ENCODE measurements at places on chromosomes 4 and X. TPM values are rescaled to one million over a fixed set of nuclear protein-coding genes. Genes with fewer than 3 reads are reported as not detected.

CPLX1 gene
- 1.3 TPM for total RNA-seq

TMEM255A gene
- total RNA-seq = not detected

GABRE gene
- total RNA-seq = 6.1 TPM

NDNF gene
- total RNA-seq = not detected

SMIM43 gene
- total RNA-seq = not detected

MAGEA2 gene
- not detected for total RNA-seq

RNF212 gene
- 2.3 TPM for total RNA-seq

SMR3B gene
- not detected for total RNA-seq

KLHL4 gene
- 19.3 TPM for total RNA-seq

SORBS2 gene
- total RNA-seq = 82.5 TPM

DNA sequence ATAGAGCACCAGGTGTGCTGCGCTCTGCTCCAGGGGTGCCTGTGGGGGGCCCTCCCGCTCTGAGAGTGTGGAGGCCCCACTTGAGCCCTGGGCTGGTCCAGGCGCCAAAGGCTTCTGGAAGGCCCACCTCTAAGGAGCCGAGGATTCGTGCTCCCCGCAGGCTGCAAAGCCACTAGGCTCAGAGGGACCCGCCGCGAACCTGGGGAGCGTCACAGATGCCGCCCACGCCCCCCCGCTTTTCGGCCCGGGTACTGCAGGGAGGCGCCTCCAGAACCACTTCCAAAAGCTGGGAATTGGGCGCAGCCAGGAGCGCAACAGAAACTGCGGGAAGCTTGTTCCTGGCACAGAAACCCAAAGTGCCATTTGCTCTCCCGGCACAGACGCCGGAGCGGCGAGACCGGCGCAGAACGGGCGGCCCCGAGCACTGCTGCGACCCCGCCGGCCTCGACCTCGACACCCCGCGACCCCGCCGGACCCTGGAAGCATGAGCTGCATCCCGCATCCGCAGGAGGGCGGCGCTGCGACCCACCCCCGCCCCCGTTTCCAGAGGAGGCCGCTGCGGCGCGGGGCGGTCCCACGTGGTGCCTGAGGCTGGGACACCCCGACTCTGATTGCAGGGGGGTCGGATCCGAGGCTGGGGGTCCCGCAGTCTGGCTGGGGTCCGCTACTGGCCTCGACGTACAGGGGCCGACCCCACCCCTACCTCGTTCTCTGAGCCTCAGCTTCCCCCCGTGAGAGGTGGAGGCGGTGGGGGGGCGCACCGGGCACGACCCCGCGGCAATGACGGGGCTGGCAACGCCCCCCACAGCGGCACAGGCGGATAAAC lies 30.8 kb downstream of the CPLX1 start:
- no peaks in the 10 kb centered on the region for H3K36me3 ChIP-seq
- H3K27ac ChIP-seq = no peak overlapping the region
- peaks cover 34% of the 10 kb centered on the region for H3K27me3 ChIP-seq
- no peaks in the 10 kb centered on the region for H3K4me1 ChIP-seq

- no peak overlapping the region for H3K27ac ChIP-seq
- no peaks in the 10 kb centered on the region for H3K36me3 ChIP-seq
- DNase-seq = no peak
- peaks cover 3% of the 10 kb centered on the region for H3K4me1 ChIP-seq
- H3K4me3 ChIP-seq = no peak overlapping the region
- no peaks in the 10 kb centered on the region for H3K27me3 ChIP-seq
These were observed 350.8 kb upstream of the KLF3 start for GRCh38 chr4:38313175-38313574.

- no peaks in the 10 kb centered on the region for H3K27me3 ChIP-seq
- no peak overlapping the region for H3K4me3 ChIP-seq
- DNase-seq = peak; percentile 79
- peaks cover 14% of the 10 kb centered on the region for H3K4me1 ChIP-seq
- peak overlapping the region; percentile 67 for H3K27ac ChIP-seq
- peaks cover 9% of the 10 kb centered on the region for H3K36me3 ChIP-seq
These were observed 64.4 kb downstream of the DDX60L start for GRCh38 chr4:168415911-168416310.

DNA sequence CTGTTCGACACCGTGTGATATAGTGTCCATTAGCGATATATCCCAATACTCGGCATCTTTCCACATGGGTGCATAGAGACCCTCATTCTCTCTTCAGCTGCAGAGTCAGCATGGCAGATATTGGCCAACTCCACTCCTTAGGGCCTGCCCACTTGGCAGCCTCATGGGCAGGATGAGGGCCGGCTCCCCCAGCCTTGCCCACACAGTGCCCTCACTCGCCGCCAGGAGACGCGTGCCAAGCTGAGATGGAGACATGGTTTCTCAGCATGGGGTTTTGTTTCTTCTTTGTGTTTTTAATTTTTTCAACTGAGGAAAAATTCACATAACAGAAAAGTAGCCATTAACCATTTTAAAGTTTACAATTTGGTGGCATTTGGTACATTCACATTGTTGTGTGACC lies 5.3 kb upstream of the PLXNA3 start:
- H3K27ac ChIP-seq = no peak overlapping the region
- no peak for DNase-seq
- H3K4me3 ChIP-seq = no peak overlapping the region
- no peaks in the 10 kb centered on the region for H3K36me3 ChIP-seq

GRCh38 chrX:148865277-148866210 lies 365.1 kb downstream of the AFF2 start:
- H3K27me3 ChIP-seq = no peaks in the 10 kb centered on the region
- H3K27ac ChIP-seq = no peak overlapping the region
- H3K4me3 ChIP-seq = no peak overlapping the region
- H3K36me3 ChIP-seq = no peaks in the 10 kb centered on the region

DNA sequence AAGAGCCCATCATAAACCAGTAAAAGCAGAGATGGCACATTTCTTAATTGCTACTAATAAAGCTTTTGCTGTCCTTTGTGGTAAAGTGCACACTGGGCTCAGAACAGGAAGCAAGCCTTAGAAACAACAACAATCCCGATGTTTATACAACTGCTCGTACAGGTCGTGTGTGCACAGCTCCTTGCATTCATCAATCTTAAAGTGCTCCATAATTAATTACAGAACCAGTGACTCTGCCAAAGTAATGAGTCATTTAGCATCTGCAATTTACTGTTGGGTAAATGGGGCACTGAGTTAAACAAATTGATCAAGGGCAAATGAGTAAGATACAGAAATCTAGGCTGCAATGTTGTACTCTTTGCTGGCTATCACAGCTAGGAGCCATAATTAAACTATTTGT lies 61.3 kb upstream of the TXK start:
- peaks cover 3% of the 10 kb centered on the region for H3K27me3 ChIP-seq
- no peak overlapping the region for H3K27ac ChIP-seq
- H3K4me1 ChIP-seq = peaks cover 5% of the 10 kb centered on the region
- H3K36me3 ChIP-seq = no peaks in the 10 kb centered on the region
- H3K4me3 ChIP-seq = no peak overlapping the region
- DNase-seq = peak; percentile 72

- no peak for DNase-seq
- no peaks in the 10 kb centered on the region for H3K27me3 ChIP-seq
- no peaks in the 10 kb centered on the region for H3K4me1 ChIP-seq
- no peak overlapping the region for H3K4me3 ChIP-seq
- no peak overlapping the region for H3K27ac ChIP-seq
- H3K36me3 ChIP-seq = no peaks in the 10 kb centered on the region
These were observed 59.5 kb upstream of the PPP2R3B start for GRCh38 chrX:446245-446644.

GRCh38 chrX:10108288-10108687 lies 48.5 kb upstream of the CLCN4 start:
- no peaks in the 10 kb centered on the region for H3K36me3 ChIP-seq
- H3K27me3 ChIP-seq = no peaks in the 10 kb centered on the region
- H3K4me1 ChIP-seq = peaks cover 15% of the 10 kb centered on the region
- H3K27ac ChIP-seq = no peak overlapping the region

GRCh38 chr4:137949746-137950145 lies 292.4 kb downstream of the SLC7A11 start:
- no peak for DNase-seq
- H3K4me3 ChIP-seq = no peak overlapping the region
- H3K36me3 ChIP-seq = no peaks in the 10 kb centered on the region
- no peaks in the 10 kb centered on the region for H3K4me1 ChIP-seq
- no peak overlapping the region for H3K27ac ChIP-seq
- no peaks in the 10 kb centered on the region for H3K27me3 ChIP-seq

GRCh38 chrX:110315551-110315950 lies 2.3 kb downstream of the AMMECR1 start:
- no peaks in the 10 kb centered on the region for H3K36me3 ChIP-seq
- no peak overlapping the region for H3K27ac ChIP-seq
- no peaks in the 10 kb centered on the region for H3K27me3 ChIP-seq
- no peak for DNase-seq
- no peak overlapping the region for H3K4me3 ChIP-seq

DNA sequence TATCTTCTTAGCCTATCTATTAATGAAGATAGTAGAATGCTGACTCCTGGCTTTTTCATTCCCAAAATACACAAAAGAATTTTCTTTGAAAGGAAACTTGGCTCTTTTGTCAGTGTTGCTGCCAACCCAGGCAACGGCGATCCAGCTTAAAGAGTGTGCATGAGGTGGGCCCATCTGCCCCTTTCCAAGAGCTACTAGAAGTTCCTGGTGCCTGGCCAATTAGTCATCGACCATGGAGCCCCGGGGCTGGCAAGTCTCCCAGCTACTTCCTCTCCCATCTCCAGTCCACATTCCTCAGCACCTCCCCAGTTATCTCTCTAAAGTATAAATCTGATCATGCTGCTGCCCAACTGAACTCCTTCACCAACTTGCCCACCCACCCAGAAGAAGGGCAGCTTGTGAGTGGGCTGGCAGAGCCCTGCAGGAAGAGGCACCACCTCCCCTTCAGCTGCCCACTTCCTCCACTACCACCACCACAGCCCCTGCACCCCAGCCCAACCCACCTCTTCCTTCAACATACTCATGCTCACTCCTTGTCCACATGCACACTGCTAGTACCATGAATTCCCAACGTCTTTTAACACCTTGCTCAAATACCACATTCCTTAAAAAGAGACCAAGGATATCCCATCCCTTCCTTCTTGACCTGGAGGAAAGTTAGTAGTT lies 158.2 kb upstream of the MAP3K15 start:
- peaks cover 34% of the 10 kb centered on the region for H3K4me1 ChIP-seq
- peak overlapping the region; percentile 45 for H3K27ac ChIP-seq
- H3K4me3 ChIP-seq = no peak overlapping the region
- DNase-seq = peak; percentile 73
- no peaks in the 10 kb centered on the region for H3K27me3 ChIP-seq

DNA sequence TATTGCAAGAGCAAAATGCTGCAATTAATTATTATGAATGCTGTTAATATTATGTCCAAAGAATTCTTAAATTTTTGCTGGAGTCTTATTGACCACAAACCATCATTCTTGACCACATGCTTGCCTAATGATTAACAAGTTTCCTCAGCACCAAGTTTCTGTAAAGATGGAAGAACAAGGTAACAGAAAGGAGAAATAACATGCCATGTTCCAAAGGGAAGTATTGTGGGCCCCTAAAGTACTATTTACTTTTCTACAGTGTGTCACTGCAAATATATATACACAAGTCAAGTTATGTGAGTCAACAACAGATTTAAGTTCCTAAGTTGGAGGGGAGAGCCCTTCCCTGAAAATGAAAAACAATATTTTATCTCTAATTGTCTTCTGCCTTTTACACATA lies 20.6 kb downstream of the FAM47E start:
- H3K27me3 ChIP-seq = peaks cover 15% of the 10 kb centered on the region
- DNase-seq = no peak
- H3K27ac ChIP-seq = no peak overlapping the region
- H3K4me1 ChIP-seq = no peaks in the 10 kb centered on the region
- no peak overlapping the region for H3K4me3 ChIP-seq

DNA sequence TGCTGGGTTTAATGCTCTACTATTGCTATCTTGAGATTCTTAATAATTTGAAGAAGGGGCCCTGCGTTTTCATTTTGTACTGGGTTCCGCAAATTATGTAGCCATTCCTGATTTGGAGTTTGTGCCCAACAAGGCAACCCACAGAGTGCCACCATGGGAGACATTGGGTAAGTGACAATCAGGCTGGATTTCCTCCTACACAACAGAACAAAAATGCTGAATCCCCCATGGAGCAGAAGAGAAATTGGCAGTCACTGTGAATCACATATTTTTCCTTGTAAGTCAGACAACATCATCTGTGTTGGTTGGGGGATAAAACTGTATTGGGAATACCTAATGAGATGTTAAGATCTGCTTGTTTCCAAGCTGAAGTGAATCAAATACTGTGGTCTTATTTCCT lies 80.9 kb downstream of the CNGA2 start:
- H3K27me3 ChIP-seq = no peaks in the 10 kb centered on the region
- no peaks in the 10 kb centered on the region for H3K4me1 ChIP-seq
- no peak for DNase-seq
- no peak overlapping the region for H3K4me3 ChIP-seq
- no peak overlapping the region for H3K27ac ChIP-seq

GRCh38 chr4:78922207-78922606 lies 17.0 kb downstream of the PAQR3 start:
- H3K36me3 ChIP-seq = peaks cover 3% of the 10 kb centered on the region
- no peak for DNase-seq
- H3K4me3 ChIP-seq = no peak overlapping the region

GRCh38 chr4:143397887-143398286 lies 61.2 kb downstream of the GAB1 start:
- peaks cover 19% of the 10 kb centered on the region for H3K4me1 ChIP-seq
- no peak overlapping the region for H3K4me3 ChIP-seq
- H3K36me3 ChIP-seq = no peaks in the 10 kb centered on the region
- no peaks in the 10 kb centered on the region for H3K27me3 ChIP-seq
- peak overlapping the region; percentile 17 for H3K27ac ChIP-seq

DNA sequence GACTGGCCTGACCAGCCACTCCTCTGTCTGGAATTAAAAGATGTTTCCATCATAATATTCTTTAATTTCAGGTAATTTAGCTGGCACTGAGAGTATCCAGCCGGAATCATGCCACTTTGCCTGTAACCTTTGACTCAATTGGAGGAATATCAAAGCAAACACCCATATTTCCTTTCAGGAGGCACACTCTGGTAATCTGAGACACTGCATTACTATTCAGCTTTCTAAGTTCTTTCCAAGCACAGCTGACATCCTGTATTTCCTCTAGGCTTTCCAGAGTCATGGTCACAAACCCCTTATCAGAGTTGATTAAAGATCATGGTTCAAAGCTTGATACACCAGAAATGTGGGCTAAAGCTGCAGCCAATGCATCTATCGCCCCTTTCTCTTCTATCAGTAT lies 29.3 kb downstream of the INTS12 start:
- no peaks in the 10 kb centered on the region for H3K27me3 ChIP-seq
- H3K4me3 ChIP-seq = no peak overlapping the region
- no peak overlapping the region for H3K27ac ChIP-seq

- no peaks in the 10 kb centered on the region for H3K36me3 ChIP-seq
- H3K27ac ChIP-seq = no peak overlapping the region
- no peak overlapping the region for H3K4me3 ChIP-seq
- DNase-seq = no peak
These were observed 206.2 kb downstream of the RCHY1 start for GRCh38 chr4:75308049-75308448.

DNA sequence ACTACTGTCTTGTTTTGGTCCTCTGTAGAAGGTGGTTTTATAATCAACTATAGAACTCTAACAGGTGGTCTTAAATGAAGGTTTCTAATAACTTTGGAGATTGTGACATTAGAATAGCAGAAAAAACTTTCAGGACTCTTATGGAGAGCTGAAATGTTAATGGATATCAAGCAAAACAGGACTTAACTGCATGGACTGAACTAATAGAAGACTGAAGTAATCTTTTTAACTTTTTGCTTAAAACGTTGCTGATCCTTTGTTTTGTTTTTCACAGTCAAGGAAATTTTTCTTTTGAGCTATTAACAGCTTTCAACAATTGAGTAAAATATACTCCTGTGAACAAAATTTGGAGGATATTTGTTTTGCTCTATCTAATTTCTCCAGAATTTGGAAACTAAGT lies 17.2 kb downstream of the NXT2 start:
- no peaks in the 10 kb centered on the region for H3K27me3 ChIP-seq
- no peak for DNase-seq
- no peaks in the 10 kb centered on the region for H3K4me1 ChIP-seq
- no peak overlapping the region for H3K4me3 ChIP-seq
- H3K36me3 ChIP-seq = no peaks in the 10 kb centered on the region

Data from endothelial cell of umbilical vein (primary cell).